ENCODE measurements at places on chromosomes 1 and 21.

DNA sequence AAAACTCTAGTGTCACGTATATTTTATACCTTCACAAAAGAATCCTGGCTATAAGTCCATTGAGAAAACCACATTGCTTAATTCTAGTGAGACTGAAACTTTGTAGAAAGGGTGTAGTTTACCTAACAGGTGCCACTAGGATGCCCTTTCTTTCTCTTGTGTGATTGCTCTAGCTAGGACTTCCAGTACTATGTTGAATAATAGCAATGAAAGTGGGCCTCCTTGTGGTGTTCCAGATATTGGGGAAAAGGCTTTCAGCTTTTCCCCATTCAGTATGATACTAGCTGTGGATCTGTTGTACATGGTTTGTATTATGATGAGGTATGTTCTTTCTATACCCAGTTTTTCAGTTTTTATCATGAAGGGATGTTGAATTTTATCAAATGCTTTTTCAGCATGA is 39.7 kb upstream of the CHODL start:
- DNase-seq = no peak

DNA sequence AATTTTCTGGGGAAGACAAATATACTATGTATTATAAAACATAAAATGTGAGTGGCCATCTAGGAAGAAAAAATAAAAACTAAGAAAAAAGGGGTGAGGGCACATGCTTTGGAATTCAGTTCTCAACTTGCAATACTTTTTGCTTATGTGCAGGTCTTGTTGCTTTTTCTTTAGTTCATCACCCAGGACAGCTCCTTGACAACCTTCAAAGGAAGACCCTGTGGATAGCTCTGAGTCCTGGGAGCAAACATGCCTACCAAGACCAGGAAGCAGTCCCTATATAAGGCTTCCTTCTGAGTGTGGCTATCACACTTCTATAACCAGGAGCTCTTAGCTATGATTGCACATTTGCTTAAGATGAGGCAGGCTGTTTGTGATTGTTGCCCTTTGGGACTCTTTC is 78.0 kb downstream of the WDR64 start:
- no peak for DNase-seq

DNA sequence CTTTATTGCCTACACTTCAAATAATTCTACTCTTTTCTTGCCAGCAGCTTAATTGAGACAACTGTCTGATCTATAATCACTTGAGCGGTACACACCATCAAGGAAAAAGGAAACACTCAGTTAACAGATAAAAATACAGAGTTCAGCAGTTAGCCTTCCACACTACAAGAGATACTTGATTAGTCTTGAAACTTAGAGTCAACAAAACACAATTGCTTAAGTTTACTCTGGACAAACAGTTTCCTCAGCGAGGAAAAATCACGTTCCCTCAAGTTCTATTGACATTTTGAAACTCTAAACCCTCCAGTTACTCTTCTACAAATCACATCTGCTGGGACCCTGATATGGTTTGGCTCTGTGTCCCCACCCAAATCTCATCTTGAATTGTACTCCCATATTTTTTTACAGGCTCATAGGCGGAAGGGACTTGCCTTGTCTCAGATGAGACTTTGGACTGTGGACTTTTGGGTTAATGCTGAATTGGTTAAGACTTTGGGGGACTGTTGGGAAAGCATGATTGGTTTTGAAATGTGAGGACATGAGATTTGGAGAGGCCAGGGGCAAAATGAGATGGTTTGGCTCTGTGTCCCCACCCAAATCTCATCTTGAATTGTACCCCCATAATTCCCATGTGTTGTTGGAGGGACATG is 140.4 kb downstream of the CDC7 start:
- no peak for DNase-seq

GRCh38 chr1:189868021-189868420 is 609.6 kb downstream of the BRINP3 start:
- no peak for DNase-seq

DNA sequence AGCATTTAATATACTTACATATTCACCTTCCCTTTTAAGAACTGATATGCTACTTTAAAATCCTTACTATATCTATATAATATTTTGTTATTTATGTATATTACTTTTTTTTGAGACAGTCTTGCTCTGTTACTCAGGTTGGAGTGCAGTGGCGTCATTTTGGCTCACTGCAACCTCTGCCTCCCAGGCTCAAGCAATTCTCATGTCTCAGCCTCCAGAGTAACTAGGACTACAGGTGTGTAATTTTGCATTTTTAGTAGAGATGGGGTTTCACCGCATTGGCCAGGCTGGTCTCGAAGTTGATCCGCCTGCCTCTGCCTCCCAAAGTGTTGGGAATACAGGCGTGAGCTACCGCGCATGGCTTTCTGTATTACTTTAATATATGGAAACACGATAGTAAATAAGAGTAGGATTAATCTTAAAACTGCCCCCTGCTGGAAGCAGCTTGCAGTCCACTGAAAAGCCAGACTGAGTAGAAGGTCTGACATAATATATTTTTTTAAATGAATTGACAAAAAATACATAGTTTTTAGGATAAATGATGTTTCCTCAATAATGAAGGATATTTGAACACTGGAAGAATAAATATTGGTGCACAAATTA is 24.4 kb downstream of the RCAN3 start:
- no peak for DNase-seq

Data from GM12891 (cell line).